Gastroesophageal sphincter (tissue), 4 donors: ENCODE measurements at places on chromosomes 5 and 9. TPM values are rescaled to one million over a fixed set of nuclear protein-coding genes. Genes with fewer than 3 reads are reported as not detected.

Gene HTR4
- 1.0 TPM for total RNA-seq

Gene KLF9
- 117 TPM for total RNA-seq

Gene SPATA31A6
- total RNA-seq, result not detected

Gene SPATA31C1
- not detected for total RNA-seq

- ATAC-seq, result no peak
Measured at GRCh38 chr5:13179407-13180087, 764.9 kb downstream of the DNAH5 start.

DNA sequence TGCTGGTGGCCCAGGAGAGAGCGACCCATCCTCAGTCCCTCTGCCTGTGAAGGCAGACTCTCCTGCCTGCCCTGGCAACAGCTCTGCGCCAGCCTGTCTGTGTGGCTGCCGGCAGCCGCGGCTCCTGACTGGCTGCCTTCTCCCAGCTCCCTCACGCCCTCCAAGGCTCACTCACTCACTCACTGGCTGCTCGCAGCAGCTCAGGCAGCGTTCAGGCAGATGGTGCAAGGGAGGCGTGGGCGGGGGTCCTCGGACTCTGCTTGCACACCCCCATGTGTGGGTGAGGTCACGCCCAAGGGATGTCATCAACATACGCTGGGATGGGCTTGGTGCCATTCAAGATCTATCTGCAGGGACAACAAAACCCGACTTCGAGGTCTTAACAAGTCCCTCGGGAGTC is 66.7 kb downstream of the DAB2IP start:
- ATAC-seq, result peak; percentile 66

GRCh38 chr9:105883847-105884246 is 189.5 kb downstream of the TMEM38B start:
- no peak for ATAC-seq

- no peak for ATAC-seq
Measured at GRCh38 chr9:124242331-124243194, 15.2 kb upstream of the NEK6 start.

DNA sequence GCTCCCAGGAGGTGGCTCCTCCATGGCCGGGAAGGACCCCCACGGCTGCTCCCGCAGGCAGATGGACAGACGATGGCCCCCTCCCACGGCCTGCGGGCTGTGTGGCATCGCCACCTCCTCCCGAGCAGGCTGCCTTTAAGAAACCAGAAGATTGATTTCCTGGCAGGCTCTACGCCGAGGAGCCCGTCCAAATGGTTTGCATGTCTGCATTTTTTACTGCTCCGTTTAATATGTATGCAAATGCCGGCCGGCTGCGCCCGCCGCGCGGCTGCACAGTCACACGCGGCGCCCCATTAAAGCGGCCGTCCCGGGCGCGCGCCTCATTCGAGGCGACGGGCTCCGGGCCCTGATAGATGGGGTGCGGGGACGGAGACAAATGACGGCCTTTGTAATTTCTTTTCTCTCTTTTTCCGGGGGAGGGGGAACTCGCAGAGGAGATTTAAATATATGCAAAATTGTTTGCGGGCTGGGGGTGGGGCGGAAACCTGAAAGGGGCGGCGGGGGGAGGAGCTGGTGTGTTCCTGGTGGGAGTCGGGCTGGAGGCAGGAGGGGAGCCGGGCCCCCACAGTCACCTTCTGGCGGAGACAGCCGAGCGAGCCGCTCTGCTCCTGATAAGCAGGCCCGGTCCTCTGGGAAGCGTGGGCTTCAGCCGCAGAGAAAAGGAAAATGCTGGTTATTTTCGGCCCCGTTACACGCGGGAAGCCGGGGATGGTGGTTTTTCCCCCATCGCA is 158.7 kb upstream of the IER5L start:
- no peak for ATAC-seq

DNA sequence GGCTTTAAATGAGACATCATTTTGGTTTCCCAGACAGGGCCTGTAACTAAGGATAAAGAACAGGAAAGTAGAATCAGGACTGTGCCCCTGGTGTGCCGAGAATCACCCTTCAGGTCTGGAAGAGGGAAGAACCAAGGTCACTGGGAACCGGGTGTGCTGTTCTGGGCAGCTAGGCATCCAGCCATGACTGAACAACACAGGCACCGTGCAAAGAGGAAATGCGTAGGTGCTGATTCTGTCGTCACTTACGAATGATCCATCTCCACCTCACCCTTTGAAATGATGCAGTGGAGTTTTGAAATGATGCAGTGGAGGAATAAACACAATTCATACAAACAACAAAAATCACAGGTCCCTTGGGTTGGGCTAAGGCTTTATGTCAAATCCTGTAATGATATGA is 64.4 kb downstream of the MAP1B start:
- no peak for ATAC-seq

GRCh38 chr5:176985516-176985915 is 21.1 kb downstream of the UIMC1 start:
- ATAC-seq, result no peak

- ATAC-seq, result no peak
Measured at GRCh38 chr5:133461796-133462516, 150.4 kb downstream of the FSTL4 start.

DNA sequence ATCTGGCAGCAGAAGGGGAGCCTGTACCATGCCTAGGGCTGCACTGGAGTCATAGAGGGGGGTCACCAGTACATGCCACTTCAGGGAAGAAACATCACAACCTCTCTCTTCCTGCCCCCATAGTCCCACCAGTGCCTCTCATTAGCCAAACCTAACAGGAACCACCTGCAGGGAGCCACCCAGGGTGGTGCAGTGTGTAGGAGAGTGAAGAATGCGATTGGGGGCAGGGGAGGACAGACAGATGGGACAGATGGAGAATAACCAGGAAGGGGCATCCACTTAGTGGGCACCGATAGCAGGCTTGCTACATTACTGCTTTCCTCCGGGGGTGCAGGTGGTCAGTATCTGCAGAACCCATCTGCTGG is 19.2 kb downstream of the DAPK1 start:
- peak; percentile 12 for ATAC-seq

GRCh38 chr5:10063997-10064396 is 185.7 kb downstream of the ATPSCKMT start:
- no peak for ATAC-seq

GRCh38 chr5:141846031-141846430 is 32.2 kb downstream of the PCDH1 start:
- no peak for ATAC-seq

DNA sequence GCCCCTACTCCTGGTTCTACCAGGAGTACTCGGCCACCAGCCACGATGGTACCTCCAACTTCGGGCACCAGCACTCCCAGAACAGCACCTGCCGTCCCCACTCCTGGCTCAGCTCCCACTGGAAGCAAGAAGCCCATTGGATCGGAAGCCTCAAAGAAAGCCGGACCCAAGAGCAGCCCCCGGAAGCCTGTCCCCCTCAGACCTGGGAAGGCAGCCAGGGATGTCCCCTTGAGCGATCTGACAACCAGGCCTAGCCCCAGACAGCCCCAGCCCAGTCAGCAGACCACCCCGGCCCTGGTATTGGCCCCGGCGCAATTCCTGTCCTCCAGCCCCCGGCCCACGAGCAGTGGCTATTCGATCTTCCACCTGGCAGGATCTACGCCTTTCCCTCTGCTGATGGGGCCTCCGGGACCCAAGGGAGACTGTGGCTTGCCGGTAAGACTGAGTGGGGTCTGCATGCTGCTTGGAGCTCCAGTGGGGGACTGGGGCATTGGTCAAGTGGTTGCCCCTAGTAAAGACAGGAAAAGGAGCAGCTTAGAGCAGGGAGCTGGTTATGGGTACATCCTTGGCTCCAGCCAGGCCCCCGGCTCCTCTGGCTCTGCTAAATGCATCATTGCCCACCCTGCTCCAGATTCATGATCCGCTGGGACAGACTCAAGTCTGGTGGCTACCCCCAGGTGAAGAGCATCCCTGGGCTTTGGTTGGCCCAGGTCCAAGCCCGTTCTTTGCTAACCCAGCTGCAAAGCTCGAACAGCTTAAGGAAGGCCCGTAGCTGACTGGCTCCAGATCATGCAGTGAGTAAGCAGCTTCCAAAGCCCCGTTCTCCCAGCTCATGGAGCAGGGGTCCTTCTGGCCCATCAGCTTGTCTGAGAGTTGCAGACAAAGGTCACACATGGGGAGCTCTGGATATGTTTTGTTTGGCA is 14.0 kb downstream of the COL27A1 start:
- no peak for ATAC-seq

DNA sequence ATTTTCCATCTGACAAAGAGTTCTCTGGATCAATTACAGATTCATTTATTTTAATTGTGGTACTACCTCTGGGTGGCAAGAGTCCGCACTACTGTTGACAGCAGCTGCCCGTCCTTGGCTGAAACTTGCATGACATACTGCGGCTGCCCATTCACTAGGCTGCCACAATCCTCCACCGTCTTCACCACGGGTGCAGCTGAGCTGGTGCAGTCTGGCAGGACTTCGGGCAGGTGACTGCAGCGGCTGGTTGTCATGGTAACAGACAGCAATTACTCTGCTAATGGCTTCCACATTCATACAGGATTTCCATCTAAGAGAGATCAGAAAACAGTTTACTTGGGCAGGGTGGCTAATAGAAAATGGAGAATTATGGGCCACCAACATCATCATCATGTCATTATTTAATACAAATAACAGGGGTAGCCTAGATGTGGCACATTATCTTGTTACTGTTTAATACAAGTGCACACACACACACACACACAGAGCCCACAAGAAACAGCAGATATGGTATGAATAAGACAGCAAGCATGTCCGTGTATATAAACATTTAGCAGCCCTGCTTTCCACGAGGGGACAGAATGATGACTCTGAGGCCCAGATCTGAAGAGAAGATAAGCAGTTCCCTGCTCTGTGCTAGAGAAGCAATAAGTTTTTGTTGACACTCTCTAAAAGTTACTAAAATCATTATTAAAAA is 112.3 kb downstream of the MARCHF3 start:
- no peak for ATAC-seq

DNA sequence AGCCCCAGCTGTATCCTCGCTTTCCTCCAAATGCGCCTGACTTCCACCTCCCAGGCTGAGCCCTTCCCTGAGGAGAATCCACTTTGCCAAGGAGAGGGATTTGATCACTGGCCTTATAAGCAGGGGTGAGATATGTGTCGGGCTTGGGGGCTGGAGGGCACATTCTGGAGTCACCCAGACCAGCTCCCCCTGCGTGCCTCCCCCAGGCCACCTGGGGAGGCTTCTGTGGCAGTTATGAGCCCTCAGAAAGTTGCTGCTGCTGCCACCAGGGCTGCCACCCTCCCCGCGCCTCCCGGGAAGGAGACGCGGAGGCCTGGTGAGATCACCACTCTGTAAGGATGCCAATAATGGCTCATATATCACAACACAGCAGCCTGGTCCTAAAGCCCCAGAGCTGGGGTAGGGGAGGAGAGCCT is 211.5 kb downstream of the PAPPA start:
- peak; percentile 76 for ATAC-seq
